ENCODE measurements at places on chromosomes 5 and 9. TPM values are rescaled to one million over a fixed set of nuclear protein-coding genes. Genes with fewer than 3 reads are reported as not detected.

- DNase-seq, result peak; percentile 90
Observed at GRCh38 chr9:121684381-121685145, 33.1 kb downstream of the DAB2IP start.

DNA sequence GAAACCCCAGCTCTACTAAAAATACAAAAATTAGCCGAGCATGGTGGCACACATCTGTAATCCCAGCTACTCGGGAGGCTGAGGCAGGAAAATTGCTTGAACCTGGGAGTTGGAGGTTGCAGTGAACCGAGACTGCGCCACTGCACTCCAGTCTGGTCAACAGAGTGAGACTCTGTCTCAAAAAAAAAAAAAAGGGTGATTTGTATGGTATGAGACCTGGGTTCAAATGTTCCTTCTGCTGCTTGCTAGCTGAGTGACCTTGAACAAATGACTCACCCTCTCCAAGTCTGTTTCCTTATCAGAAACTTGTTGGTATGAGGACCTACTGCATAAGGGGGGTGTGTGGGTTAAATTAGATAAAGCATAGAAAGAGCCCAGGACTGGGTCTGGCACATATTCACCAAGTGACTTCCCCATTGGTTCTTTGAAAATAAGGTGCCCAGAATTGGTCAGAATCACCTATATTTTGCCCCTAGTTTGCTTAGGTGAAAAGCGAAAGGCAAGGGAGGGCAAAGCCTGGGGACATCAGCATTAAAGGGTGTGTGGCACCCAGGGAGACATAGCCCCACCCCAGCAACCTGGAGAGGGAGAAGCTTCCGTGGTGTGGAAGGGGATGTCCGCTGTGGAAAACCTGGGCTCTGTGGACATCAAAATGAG is 9.9 kb downstream of the SLC25A25 start:
- DNase-seq, result no peak

- peak; percentile 40 for DNase-seq
Observed at GRCh38 chr9:126682928-126683697, 69.4 kb downstream of the LMX1B start.

Gene SPATA31A3
- not detected for total RNA-seq

Gene TLX3
- total RNA-seq, result 0.83 TPM

DNA sequence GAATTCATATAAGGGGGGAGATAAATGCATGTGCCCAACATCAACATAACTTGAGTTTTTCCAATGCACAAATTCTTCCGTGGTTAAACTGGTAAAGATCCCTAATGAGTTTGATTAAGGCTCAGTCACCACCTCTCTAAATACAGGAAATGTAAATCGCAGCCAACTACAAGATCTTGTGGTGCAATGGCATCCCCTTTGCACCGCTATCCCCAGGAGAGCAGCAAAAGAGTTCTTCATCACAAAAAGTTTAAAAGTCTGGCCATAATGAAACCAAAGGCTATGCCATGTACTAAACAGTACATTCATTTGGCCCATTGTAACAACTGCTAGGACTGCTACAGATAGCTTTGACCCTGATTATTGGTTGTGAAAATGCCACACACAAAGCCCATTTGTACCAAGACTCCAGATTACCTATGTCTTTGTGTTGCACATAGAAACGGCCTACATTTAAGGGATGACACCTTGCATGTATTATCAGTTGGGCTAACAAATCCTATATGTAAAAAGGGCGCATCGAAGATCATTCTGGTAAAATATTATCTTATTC is 44.5 kb downstream of the ZNF608 start:
- DNase-seq, result no peak

DNA sequence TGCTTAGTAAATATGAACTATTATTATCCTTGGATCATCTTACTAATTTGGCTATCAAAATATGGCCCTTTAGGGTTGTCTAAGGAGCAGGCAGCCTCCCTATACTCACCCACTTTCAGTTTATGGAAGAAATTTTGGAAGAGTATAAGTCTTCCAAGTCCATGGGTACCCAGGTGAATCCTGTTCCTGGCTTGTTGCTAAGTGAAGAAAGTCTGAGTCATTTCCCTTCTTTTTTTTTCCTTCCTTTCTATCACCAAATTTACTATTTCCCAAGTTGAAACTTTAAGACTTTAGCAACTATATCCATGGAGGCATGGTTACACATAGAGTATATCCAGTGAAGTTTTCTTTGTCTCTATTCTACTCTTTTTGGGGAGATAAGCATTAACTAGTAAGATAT is 184.0 kb upstream of the ACTBL2 start:
- DNase-seq, result no peak

- no peak for DNase-seq
Observed at GRCh38 chr5:127331890-127332649, 41.5 kb downstream of the MEGF10 start.

GRCh38 chr5:147530530-147531389 is 20.9 kb upstream of the DPYSL3 start:
- no peak for DNase-seq

- DNase-seq, result peak; percentile 82
Observed at GRCh38 chr9:4073371-4073770, 226.5 kb downstream of the GLIS3 start.

DNA sequence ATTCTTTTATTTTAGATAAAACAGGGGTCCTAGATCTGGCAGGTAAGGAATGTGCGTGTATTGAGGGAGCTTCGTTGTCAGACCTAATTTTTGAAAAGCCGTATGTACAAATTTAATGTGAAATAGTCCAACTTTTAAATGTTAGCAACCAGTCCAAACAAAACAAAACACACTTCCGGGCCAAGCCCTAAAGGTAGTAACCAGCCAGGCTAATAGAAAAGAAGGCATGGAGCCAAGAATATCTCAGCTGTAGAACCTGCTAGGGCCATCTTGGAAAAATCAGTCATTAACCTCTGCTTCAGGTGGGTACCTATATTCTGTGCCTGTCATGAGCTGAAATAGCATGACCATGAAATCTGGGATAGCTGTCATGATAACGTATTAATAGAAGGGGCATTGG is 71.0 kb downstream of the SMARCA2 start:
- DNase-seq, result no peak

Gene PCDHB5
- total RNA-seq, result 37.7 TPM

GRCh38 chr9:96256800-96257199 is 45.2 kb downstream of the HSD17B3 start:
- DNase-seq, result peak; percentile 76

Gene NINJ1
- 39.7 TPM for total RNA-seq

GRCh38 chr9:16915126-16915831 is 44.8 kb upstream of the BNC2 start:
- no peak for DNase-seq

Gene CCL27
- not detected for total RNA-seq

- DNase-seq, result peak; percentile 24
Observed at GRCh38 chr5:1652873-1653697, 129.3 kb upstream of the LPCAT1 start.

DNA sequence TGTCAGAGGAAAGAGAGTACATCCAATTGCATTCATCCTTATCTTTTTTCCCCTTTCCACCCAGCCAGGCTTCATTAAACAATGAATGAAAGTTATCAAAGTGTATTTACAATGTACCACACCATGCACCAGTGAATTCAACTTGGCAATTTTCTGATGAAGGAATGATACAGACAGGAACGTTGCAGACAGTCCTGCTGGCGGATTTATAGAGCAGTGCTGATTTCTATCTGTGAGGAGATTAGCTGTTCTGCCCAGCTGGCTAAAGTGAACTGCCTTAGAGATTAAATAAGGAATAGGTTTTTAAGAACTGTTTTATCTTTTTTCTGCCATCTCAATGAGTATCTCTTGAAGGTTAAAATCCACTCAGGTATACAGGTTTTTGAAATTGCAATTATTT is 403.9 kb downstream of the CDH18 start:
- DNase-seq, result no peak

DNA sequence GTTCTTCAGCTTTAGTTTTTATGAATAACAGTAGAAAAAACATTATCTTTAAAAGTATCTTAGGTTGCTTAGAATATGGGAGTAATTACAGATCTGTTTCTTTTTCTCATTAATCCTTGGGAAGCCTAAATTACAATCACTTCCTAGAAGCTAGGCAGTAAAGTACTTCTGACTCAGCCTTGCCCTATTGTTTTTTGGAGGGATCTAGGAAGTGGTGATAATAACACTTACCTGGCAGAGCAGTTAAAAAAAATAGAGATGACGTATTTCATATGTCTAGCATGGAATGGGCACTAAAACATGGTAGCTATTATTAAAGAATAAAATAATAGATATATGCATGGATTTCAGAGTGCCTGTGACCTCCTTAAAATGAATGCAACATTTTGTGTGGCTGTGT is 8.2 kb upstream of the FST start:
- no peak for DNase-seq

DNA sequence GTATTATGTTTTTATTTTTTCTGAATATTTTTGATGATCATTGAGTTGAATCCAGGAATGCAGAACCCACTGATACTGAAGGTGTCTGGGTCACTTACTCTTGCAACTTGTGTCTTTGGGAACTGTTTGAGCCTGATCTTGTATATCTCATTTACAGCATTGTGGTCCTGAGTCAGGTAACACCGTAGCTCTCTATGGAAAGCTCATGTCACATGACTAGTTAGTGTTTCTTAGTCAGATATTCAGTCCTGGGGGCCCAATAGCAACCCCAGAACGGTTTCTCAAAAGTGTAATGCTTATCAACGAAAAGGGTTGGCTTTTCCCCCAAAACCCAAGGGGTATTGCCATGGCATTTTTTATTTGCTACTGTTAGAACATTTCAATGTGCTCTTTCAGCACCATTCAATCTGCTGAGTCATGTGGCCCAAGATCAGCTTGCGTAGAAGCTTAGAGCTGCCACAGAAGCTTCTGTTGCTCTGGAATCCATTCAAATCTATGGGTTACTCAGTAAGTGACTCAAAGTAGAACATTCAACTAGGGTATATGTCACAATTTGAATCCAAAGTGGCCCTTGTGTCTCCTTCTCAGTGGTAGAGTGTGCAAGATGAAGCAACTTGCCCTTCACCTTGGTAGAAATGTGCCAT is 12.1 kb upstream of the PTAR1 start:
- DNase-seq, result no peak

- DNase-seq, result no peak
Observed at GRCh38 chr9:12183321-12183720, 509.9 kb upstream of the TYRP1 start.

DNA sequence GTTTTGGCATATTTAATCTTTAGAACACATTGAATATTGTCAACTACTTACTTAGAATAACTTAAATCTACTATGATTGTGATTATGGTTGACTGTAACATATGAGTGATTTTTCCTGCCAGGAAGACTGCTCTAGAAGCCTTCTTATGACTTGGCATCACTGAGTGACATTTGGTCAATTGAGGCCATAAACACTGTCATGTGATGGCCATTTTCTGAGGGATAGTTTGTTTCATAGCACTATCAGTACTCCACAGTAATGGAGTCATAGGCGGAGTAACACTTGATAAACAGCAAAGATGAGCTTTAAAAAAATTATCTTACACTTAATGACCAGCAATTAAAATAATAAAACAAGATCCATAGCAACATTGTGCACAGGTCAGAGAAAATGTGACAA is 31.0 kb downstream of the C9orf40 start:
- DNase-seq, result no peak

GRCh38 chr9:126844085-126844484 is 16.4 kb upstream of the ZBTB34 start:
- DNase-seq, result no peak

- peak; percentile 44 for DNase-seq
Observed at GRCh38 chr9:127133739-127134167, 11.3 kb upstream of the ANGPTL2 start.

- no peak for DNase-seq
Observed at GRCh38 chr9:124330011-124330697, 72.4 kb downstream of the NEK6 start.

GRCh38 chr5:38997591-38997990 is 76.6 kb downstream of the RICTOR start:
- no peak for DNase-seq

Gene STPG3
- total RNA-seq, result not detected

DNA sequence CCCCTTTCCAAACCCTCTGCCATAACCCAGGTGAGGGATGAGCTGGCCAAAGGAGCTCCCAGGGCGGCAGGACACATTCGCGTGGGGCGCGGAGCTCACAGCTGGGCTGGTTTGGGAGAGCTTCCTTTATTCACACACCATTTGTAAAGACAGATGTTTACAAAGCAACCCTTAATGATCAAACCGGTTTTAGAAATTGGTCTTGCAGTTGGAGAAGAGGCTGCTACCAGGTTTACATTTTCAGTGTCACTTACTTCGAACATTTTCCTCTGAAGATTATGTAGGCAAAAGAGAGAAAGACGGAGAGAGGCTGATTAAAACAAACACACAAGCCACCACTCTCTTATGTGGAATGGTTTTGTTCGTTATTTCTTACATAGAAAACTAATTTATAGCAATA is 648.7 kb downstream of the IRX1 start:
- DNase-seq, result no peak

DNA sequence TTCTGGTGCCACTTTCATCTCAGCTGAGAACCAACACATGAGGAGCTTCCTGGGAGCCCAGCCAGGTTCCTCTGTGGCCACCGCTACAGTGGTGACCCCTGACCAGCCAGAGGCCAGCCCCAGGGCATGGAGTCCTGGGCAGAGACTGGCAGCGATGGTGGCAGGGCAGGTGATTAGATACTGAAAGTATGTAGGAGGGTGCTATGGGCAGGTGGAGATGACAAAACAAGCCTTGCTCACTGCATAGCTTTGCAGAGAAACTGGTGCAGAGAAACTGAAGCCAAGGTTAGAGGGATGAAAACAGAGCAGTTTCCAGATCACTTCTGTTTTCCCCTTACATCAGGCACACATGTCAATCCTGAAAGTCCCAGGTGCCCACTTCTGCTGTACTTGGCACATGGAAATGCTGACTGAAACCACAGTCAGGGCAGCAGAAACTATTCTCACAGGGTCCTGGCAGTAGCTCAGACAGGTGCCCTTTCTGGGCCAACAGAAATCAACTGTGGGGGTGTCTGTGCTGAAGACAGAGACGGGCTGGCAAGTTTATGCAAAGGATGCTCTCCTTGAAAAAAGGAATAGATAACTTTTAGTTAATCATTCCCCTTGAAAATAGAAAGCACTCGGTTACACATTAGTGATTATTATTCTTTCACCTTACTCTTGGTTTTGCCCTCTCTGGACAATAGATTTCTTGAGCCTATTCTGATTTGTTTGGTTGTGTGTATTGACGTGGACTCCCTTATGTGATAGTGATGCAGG is 90.3 kb downstream of the ANKRD55 start:
- no peak for DNase-seq

DNA sequence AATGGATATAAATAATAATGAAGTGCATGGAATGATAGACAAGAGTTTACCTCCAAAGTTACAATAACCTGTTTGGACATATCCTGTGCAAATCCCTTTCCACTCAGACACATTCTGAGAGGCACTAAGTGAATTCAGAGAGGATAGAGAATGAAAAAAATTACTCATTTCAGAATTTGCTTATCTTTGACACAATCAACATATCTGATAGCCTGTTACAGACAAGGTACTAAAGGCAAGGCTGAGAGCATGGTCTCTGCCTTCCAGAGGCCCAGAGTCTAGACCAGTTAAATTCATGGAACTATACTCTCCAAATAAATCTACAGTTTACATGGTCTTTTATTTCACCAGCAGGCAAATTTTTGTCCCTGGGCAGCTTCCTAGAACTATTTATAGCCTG is 371.8 kb upstream of the PTGER4 start:
- DNase-seq, result no peak

- peak; percentile 67 for DNase-seq
Observed at GRCh38 chr5:132883261-132883834, 9.9 kb downstream of the LEAP2 start.

Gene FBXL7
- 15.4 TPM for total RNA-seq

- DNase-seq, result no peak
Observed at GRCh38 chr5:163649514-163649913, 144.1 kb downstream of the MAT2B start.
